ENCODE measurements at places on chromosomes 1 and 21.

DNA sequence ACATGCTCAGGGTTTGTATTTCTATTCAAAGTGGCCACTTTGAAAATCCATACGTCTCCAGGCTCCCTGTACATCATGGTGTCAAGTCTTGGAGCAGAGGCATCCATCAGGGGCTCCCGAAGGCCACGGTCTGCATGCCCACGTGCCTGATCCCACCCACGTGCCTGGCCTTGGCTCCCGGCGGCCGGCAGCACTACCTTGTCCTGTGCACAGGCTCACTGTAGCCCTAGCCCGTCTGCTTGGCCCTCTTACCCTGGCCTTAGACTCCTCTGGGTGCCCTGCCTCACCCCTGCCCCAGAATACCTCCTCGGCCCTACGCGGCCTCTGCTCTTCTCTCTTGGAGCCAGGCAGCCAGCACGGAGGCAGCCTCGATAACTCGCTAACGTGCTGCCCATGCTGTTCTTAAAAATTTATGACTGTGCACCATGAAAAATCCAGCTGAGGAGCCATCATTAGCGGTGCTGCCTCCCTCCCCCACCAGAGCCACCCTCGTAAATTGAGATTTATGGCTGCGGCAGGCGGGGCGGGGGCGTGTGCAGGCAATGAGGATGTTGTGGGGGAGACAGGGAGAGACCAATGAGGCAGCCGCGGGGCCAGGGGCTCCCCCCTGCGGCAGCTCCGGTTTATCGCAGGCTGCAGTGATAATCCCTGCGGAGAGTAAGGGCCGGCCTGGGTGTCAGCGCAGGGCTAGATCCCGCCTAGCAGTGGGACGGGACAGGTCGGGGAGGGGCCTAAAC is 24.6 kb downstream of the DMAP1 start:
- DNase-seq: no peak

- DNase-seq: no peak
Observed at GRCh38 chr1:109161858-109162606, 48.1 kb downstream of the ELAPOR1 start.

GRCh38 chr1:62484824-62485468 is 48.1 kb downstream of the USP1 start:
- no peak for DNase-seq

DNA sequence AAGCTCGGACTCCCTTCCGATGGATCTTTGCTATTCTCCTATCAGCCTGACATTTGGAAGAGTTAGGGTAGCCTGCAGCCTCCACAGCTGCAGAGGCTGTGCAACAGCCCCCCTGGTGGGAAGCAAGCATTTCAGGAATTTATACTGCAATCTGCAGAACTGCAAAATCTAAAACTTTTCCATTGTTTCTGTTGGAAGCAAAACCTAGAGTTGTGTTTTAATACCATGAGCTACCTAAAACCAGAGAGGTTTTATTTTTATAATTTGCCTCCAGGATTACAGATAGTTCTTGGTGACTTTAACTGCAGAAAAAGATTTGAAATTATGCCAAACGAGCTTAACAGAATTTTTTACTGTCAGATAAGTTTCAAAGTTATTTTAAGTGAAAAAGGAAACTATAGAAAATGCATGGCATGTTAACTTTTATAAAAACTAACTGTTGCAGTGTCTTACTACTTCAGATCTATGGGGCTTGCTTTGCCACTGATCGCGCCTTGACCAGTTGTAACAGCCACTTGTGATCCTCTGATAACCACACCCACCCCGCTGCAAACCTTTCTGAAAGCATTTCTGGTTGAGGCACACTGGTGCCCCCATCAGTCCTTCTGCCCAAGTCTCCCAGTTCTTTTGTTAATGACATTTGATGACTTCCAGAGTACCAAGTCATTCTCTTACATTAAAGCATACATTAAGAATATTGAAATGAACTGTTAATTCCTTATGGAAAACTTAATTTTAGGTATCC is 64.8 kb downstream of the PRDM2 start:
- DNase-seq: no peak

GRCh38 chr1:22171951-22172715 is 29.2 kb upstream of the WNT4 start:
- no peak for DNase-seq

DNA sequence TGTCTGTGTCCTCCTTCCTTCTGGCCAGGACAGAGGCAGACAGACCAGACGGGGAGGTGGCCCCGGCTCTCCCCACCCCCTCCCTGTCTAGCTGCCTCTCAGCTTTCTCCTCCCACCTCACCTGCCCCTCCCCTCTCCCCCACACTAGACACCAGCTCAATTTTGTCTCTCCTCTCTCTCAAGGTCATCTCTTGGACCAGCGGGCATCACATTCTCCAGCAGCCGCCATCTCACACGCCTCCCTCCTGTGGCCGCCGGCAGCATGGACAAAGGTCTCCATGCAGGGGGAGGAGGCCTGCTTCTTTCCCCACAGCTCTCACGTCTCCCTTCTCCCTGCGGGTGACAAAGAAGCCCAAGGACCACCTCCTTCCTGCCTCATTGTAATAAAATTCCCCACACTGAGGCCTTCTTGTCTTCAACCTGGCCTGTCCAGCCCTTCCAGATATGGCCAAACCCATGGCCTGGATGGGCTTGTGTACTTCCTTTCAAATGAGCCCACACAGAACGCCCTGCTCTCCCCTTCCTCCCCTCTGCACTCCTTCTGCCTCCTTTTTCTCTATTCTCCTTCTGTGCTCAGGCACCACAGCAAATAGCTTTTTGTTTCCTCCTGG is 14.6 kb downstream of the OPTC start:
- no peak for DNase-seq

GRCh38 chr1:17671741-17672140 is 83.4 kb upstream of the ACTL8 start:
- no peak for DNase-seq

DNA sequence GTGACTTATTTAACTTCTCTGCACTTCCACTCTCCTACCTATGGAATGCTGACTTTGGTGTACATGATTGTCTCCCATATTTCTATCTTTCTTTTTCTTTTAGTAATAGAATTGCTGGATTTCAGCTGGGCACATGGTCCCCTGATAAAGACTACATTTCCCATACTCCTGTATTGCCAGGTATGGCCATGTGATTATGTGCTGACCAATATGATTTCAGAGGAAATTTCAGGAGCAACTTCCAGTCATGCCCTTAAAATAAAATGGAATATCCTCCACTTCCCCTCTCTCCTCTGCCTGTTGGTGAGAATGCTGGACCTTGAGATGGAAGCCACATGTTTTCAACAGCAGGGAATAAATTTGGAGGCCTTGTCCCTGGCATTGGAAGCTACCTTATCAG is 130.7 kb upstream of the IGSF21 start:
- no peak for DNase-seq

GRCh38 chr1:206662396-206663092 is 22.2 kb upstream of the MAPKAPK2 start:
- DNase-seq: no peak

- DNase-seq: no peak
Observed at GRCh38 chr1:213388199-213388598, 337.2 kb downstream of the RPS6KC1 start.

DNA sequence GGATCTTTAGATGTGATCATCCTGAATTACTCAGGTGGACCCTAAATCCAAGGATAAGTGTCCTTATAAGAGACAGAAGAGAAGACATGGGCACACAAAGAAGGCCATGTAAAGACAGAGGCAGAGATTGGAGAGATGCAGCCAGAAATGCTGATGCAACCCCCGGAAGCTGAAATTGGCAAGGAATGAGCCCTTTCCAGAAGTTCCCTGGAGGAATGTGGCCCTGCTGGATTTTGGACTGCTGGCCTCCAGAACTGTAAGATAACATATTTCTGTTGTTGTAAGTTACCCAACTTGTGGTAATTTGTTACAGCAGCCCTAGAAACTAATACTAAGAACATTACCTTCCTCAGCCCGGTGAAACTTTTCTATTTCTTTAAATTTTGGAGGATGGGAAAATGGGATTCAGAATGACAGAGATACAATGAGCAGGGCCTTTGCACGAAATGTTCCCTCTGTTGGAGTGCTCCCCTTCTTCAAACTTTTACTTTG is 11.2 kb upstream of the PLPP3 start:
- DNase-seq: no peak

- no peak for DNase-seq
Observed at GRCh38 chr1:208990456-208990855, 593.1 kb upstream of the CAMK1G start.

DNA sequence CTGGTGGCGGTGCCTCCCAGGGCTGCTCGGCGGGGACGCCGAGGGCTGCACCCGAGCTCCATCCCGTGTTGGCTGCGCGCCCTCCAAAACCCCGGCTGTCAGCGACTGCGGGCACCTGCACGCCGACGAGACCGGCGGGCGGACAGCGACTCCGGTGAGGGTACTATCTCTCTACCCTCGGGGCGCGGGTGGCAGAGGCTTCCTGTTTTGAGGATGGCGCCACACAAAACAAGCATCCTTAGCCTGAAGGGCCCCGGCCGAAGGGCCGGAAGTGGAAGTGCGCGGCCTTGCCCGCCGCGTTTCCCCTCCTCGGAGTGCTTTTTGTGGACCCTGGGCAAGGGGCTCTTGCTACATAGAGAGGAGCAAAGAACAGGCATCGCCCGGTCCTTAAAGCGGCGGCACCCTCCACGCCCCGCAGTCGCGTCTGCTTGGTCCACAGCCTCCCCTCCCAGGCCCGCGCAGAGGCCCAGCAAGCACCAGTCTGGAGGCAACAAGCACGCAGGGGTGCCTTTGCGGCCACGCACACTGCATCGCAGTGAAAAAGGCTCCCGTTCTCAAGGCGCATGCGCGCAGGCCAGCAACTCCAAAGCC is 561 bp upstream of the COQ8A start:
- DNase-seq: peak; percentile 69
